ENCODE measurements at places on chromosomes 5 and 9.

DNA sequence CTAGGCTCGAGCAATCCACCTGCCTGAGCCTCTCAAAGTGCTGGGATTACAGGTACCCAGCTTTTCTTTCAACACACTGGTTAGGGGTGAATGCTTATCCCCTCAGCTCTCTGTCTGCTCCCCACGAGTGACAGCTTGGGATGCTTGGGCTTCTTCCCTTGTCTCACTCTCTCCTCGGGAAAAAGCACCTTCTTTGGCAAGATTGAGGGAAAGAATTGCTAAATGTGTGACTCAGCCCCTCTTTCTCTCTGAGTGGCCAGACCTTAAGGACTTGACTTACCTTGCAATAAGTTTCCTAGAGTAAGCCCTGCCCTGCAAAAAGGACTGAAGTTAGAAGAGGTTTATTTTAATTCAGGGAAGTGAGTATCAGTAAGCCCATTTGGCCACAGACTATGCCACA lies 68.1 kb upstream of the ERBIN start:
- no peak for DNase-seq

- no peak for DNase-seq
Observed at GRCh38 chr5:87581661-87582060, 168.9 kb upstream of the CCNH start.

- DNase-seq = no peak
Observed at GRCh38 chr9:14170392-14170931, 143.5 kb downstream of the NFIB start.

GRCh38 chr5:116696366-116696765 lies 121.7 kb upstream of the SEMA6A start:
- DNase-seq = no peak
